Myocyte (in vitro differentiated cells): ENCODE measurements at places on chromosomes 5 and 9. TPM values are rescaled to one million over a fixed set of nuclear protein-coding genes. Genes with fewer than 3 reads are reported as not detected.

DNA sequence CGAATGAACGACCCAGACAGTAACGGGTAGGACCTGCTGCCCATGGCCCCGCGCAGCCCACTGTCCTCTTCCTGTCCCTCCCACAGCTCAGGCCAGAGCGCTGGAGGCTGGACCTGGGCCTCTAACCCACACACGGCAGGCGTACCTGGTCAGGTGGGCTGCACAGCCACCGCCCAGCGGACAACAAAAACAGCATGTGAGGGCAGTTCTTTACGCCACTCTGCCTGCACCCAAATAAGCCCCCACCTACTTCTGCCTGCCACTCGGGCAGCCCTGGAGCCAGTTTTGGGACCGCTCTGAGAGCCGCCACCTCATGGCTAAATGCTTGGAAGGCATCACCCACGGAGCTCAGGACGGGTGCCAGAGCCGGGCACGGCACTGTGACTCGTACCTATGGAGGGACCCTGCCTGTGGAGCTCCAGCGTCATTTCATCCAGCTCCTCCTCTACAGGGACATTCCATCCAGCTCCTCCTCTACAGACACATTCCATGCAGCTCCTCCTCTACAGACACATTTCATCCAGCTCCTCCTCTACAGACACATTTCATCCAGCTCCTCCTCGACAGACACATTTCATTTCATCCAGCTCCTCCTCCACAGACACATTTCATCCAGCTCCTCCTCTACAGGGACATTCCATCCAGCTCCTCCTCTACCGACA is 18.9 kb downstream of the CLPTM1L start:
- DNase-seq = no peak

DNA sequence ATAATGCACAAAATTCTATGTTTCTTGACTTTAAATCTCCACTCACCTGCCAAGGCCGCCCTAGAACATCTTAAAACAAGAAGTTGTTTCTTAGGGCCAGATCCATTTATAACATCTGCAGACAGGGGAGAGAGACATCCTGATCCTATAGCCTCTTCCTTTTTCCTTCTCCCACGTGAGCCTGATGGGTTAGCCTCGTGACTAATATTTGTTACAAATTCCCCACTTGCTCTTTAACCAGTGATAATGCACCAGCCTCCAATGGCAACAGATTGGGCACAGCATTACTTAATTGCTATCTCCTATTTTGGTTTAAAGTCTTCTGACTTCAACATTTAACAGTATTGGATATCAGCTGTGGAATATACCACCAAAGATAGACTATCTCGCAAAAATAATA is 196.5 kb downstream of the GADD45G start:
- DNase-seq = no peak

DNA sequence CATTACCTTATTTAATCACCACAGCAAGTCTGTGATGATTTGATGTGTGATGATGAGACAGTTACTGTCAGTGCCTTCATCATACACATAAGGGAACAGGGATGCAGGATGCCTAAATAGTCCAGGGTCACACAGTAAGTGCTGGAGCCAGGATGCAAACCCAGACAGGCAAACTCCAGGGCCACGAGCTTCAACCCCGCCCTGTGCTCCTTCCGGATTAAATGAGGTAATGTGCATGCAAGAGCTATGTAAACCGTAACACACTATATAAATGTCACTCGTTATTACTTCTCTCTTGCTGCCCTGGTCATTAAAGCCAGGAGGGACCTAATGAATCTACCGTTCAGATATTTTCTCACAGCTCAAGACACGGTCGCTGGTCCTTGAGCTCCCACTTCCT is 12.8 kb downstream of the SMIM23 start:
- DNase-seq = no peak

DNA sequence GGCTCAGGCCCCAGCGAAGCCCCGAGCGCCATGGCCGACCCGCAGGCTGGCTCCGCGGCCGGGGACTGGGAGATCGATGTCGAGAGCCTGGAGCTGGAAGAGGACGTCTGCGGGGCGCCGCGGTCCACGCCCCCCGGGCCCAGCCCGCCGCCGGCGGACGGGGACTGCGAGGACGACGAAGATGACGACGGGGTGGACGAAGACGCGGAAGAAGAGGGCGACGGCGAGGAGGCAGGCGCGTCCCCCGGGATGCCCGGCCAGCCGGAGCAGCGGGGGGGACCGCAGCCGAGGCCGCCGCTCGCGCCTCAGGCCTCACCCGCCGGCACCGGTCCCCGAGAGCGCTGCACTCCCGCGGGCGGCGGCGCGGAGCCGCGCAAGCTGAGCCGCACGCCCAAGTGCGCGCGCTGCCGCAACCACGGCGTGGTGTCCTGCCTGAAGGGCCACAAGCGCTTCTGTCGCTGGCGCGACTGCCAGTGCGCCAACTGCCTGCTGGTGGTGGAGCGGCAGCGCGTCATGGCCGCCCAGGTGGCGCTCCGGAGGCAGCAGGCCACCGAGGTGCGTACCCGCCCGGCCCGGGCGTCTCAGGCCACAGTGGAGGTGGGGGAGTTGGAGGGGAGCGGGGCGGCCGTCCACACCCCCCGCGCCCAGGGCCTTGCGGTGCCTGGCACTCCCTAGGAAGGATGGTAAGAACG is 1.6 kb downstream of the DMRT2 start:
- peak; percentile 48 for DNase-seq

GRCh38 chr9:116337015-116337414 is 183.4 kb downstream of the PAPPA start:
- peak; percentile 61 for DNase-seq

DNA sequence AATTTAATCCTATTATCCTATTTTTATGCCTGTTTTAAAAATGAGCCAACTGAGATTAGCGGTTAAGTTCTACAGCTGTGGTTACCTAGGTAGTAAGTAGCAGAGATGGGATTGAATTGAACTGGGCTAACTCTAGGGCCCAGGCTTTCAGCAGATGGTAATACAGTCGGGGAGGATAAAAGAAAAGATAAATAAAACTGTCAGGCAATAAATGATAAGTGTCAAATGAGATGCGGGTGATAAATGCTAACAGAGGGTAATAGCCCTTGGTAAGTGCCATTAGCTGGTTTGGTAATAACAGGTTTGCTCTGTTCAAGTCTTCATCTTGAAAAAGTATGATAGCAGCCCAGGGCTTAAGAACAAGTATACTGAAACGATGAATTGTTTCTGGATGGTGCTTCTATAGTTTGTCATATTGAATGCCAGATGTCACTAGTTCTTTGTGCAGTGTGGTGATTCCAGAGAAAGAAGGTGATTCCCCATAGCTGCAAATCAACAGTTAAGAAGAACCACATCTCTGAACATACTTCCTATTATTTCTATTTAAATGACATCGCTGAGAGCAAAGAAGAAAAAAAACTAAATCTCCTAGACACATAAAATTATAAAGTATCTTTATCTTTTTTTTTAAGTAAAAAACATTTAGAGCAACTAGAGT is 360.8 kb upstream of the PANK3 start:
- DNase-seq = no peak

- no peak for DNase-seq
Measured at GRCh38 chr5:179893958-179894895, 13.5 kb downstream of the TBC1D9B start.

DNA sequence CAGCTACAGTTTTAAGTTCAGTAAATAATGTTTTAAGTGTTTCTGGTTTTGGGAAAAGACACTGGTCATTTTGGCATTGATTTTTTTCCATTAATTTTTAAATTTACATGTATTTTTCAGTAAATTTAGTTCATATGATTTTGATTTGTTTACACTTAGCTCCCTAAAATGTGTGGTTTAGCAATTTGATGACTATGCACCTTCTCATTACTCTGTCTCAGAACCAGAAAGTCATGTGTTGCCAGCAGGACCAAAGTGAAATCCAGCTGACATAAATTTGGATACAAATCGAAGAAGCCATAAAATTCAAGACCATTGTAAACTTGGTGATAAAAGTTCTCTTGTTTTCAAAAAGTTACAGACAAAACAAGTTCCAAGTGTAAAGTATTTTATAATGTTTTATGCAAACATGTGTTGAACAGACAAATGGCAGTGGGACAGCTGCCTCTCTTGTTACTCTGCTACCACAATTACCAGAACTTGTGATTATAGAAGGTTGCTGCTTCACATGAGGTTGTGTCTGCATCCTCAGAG is 354.8 kb downstream of the NR2F1-AS1 start:
- DNase-seq = peak; percentile 69

DNA sequence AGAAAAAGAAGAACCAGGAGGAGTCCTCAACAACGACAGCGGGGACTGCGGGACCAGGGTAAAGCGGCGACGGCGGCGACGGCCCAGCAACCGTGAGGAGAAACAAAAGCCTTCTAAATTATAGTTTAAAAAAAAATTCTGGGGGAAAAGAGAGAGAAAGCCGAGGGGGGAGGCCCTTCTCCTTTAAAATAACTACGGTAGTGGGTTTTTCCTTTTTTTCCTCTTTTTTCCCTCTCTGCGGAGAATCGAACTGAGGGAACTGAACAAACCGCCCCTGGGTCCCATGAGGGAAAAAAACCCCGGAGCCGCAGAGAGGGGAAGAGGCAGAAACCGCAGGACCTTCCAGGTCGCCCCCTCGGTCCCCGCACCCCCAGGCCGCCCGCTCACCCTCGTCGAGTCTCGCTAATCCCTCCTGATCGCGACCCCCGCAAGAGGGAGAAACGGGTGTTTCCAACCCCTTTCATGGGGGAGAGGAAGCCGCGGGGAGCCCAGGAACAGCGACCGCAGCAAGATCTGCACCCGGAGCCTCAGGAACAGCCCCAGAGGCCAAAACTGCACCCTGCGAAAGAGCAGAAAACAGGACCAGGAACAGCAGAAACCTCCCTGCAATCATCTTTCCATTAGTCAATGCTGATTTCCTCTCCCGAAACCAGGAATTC is 453 bp downstream of the CPEB4 start:
- peak; percentile 26 for DNase-seq

DNA sequence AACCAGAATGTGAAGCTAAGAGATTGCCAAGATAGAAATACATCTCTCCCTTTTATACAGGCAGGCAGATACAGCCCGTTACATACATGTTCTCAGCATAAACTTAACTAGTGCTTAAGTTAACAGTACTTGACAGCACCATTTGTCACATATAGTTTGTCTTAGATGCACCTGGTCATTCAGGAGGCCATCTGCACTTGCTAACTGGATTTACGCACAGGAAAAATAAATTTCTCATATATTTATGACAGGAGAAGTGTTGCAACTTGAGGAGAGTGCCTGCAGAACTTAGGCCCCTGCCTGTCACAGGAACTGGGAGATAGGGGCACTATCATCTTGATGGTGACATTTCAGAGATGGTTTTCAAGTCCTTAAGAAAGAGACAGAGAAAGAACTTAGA is 1462.1 kb upstream of the CDH9 start:
- no peak for DNase-seq

DNA sequence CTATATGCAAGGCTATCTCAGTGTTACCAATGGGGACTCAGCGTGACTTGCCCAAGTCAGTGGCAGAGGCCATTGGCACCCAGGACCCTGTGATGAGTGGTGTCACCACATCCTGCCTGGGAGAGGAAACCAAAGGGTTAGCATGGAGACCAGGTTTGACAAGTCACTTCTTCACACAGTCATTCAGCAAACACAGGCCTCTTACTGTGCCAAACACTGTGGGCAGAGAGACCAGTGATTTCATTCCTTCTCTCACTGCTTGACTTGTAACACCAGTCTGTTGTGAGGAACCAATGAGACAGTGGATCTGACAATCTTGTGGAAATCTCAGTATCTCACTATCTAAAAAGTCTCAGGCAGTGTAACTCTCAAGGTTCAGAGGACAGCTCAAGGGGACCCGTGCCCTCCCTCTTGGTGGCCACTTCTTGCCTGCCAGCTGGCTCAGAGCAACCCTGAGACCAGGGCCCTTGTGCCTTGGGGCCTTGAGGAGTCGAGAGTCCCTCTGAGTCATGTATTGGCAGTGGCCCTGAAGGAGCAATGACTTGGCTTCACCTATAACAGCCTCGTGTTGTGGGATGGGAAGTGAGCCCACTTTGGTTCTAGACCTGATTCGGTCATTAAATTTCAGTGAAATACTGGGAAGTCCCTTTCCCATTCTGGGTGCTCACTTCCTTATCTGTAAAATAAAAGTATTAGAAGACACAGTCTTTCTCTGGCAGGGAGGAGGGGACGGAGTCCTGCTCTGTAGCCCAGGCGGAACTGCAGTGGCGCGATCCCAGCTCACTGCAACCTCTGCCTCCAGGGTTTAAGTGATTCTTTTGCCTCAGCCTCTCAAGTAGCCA is 1.6 kb downstream of the FABP6 start:
- no peak for DNase-seq

DNA sequence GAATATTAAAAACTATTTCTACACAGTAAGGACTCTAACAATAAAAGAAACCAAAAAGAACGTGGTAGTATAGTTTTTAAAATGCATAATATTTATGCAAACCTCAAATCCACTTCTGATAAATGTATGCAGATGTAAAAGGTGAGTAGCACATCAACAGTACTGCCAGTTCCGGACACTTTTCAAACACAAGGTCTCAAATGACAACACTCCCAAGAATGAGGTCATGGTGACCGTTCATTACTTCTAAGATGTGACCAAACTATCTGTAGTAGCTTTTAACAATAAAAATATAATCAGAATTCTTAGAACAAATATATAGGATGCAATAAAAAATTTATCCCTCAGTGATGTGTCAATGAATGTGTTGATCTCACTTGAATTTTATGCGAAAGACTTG is 238.7 kb upstream of the NREP start:
- no peak for DNase-seq

DNA sequence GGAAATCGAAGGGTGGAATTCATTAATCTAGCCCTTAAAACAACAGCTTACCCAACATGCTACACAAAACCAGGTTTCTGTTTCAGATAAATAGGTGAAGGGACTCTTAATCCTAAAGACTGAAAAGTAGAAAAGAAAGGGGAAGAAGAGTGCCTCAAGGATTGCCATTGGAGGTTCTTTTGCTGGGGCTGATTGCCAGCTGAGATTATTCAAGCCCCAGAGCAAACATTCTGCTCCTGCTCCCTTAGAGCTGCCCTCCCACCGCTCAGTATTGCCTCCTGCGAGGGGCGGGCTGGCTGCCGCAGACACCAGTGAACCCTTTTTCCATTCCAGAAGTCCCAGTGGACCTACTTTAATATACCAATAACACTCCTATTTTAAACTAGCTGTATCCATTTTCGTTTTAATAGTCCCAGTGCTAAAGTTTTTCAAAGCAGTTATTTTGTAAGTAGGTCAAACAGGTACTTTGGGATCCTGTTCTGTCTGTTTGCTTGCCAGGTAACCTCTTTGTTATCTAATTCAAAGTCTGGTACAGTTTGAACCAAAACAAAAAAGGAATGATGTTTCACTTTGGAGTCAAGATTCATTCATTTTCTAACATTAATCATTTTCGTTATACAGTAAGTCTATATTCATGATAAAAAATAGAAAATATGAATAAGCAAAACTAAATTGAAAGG is 38.6 kb downstream of the HMGCS1 start:
- no peak for DNase-seq

DNA sequence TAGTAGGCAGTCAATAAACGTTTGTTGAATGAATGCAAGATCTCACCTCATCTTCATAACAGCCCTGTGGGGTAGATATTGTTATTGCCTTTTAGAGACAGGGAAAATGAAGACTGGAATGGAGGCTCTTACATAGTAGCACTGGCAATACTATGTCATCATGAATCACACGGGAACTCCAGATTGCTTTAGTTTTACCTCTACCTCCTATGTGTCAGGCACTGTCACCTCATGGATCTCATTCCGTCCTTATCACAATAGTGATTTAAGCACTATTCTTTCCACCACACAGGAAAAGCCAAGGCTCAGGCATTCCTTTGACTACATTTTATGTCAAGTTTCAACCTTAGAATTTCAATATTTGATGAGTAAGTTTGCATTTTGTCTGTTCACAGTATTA is 2.9 kb upstream of the EPB41L4B start:
- no peak for DNase-seq

PRUNE2 gene
- 650 and 843 TPM in 2 replicates for total RNA-seq

FAXDC2 gene
- 11.6 and 17.8 TPM in 2 replicates for total RNA-seq

GZMA gene
- not detected in 2 replicates for total RNA-seq

IL31RA gene
- 0.16 TPM in 1 of 2 replicates, not detected in the other for total RNA-seq

DBH gene
- 0.16 and 1.5 TPM in 2 replicates for total RNA-seq
